ENCODE measurements at places on chromosomes 6 and 20.

DNA sequence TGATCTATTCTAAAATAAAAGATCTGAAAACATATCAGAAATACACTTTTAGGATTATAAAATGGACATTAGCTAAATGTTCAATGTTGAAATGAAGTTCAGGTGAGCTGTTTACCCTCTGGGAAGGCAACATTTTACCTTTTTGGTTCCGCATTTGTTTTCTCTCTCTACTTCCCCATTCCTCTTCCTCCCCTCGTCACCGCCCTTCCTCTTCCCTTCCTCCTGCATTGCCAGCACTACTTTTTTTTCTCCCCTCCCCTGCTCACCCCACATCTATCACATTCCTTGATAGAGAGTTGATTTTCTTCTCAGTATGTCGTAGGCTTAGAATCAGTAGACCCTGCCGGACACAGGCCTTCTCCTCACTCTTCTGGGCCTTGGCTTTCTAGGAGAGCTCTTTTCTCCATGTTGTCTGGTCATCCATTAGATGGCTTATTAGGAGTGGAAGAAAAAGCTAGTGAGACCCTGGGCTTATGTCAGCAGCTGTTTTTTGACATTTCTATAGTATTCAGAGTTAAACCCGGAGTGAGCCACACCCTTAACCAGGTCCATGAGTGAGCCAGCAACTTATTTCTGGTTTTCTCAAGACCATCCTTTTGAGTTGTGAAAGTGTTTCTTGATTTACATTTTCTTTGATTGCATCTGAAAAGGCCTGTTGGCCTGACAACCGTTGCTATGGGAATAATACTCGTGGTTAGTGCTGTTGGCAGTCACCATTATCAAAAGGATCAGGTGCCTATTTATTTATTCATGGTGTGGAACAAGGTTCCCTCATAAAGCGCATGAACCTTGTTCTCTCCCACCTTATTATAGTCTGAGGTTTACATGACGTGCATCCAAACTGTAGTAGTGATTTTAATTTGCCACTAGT, 90.9 kb downstream of the DTD1 start:
- DNase-seq: no peak

DNA sequence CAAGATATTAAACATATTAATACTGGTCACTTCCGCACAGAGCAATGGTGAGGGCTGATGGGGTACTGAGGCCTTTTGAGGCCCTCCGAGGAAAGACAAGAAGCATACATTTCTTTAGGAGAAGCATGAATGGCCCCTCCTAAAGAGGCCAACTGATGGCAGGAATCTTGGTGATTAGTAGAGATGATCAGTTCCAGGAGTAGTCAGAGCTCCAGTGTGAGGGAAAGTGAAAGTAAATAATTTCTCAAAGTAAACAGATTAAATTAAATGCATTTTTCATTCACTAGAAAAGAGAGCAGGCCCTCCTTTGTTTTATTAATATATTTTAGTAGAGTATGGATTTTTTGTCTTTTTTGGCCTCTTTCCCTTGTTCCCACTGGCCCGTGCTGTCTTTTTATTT, 38.2 kb downstream of the NOX3 start:
- DNase-seq: no peak

DNA sequence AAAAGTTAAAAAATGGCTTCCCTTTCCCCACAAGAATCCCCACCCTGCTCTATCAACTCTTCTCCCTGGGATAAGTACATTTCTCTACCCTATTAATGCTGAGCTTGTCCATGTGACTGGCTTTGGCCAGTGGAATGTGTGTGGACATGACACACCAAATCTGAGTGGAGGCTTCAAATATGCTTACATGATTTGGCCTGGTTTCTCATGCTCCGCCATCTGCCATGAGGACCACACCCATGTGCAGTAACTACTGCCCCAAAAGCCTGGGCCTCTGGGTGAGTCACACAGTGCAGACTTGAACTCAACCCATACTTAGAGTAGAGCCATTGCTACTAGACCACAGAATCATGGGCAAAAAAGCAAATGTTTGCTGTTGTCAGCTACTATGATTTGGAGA, 65.4 kb downstream of the PRND start:
- DNase-seq: no peak

GRCh38 chr20:49480236-49480635, 2.2 kb downstream of the KCNB1 start:
- DNase-seq: no peak

DNA sequence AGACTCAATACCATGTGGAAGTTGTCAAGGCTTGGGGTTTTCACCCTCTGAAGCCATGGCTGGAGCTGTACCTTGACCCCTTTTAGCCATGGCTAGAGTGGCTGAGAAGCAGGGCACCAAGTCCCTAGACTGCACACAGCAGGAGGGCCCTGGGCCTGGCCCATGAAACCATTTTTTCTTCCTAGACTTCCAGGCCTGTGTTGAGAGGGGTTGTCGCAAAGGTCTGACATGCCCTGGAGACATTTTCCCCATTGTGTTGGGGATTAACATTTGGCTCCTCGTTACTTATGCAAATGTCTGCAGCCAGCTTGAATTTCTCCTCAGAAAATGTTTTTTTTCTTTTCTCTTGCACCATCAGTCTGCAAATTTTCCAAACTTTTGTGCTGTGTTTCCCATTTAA, 196.4 kb downstream of the SLC16A10 start:
- no peak for DNase-seq

DNA sequence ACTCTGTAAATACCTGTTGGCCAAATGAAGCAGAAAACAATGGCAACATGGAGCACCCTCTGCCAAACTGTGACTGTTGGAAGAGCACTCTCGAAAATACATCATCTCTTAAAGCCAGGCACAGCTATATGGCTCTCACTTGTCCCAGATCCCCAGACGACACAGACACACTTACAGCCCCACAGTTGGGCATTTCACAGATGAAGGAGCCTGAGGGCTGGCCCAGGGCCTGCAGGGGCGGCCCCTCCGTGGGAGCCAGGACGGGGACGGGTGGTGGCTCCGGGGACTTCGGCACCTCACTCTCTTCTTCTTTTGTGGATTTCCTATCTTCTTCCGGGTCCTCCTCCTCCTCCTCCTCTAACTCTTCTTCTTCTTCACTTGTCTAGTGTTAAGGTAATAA, 18.4 kb upstream of the MRPS10 start:
- DNase-seq: no peak

- DNase-seq: no peak
Observed at GRCh38 chr6:25844518-25844917, 12.7 kb upstream of the SLC17A1 start.
